A549 treated with AZD2906 at 1 μM for 4 hours (cell line): ENCODE measurements at places on chromosomes 5 and 9. TPM values are rescaled to one million over a fixed set of nuclear protein-coding genes. Genes with fewer than 3 reads are reported as not detected.

The DIPK1B gene
- total RNA-seq = 6.1 to 9.8 TPM (median 9.3 TPM) in 5 replicates

The BRINP1 gene
- 0.15 to 0.25 TPM (median 0.18 TPM) in 5 replicates for total RNA-seq

The PCDHA9 gene
- total RNA-seq = 0.01 TPM in 2 of 5 replicates, not detected in the others

The CDC20B gene
- 0.03 to 0.10 TPM (median 0.07 TPM) in 5 replicates for total RNA-seq

The REEP2 gene
- total RNA-seq = 5.8 to 8.2 TPM (median 7.1 TPM) in 5 replicates

The PRELID2 gene
- total RNA-seq = 7.6 to 10.8 TPM (median 8.1 TPM) in 5 replicates

The GRXCR2 gene
- not detected in 5 replicates for total RNA-seq

The CCNO gene
- total RNA-seq = 4.5 to 8.1 TPM (median 7.5 TPM) in 5 replicates

The ABO gene
- not detected in 5 replicates for total RNA-seq

The ASPN gene
- total RNA-seq = not detected in 5 replicates

The GARIN3 gene
- not detected in 5 replicates for total RNA-seq

The DYNC2I2 gene
- total RNA-seq = 98.9 to 149 TPM (median 138 TPM) in 5 replicates

The CD72 gene
- total RNA-seq = 0.15 to 0.22 TPM (median 0.17 TPM) in 4 of 5 replicates, not detected in the other

The SHISAL2B gene
- 0.15 TPM in 1 of 5 replicates, not detected in the others for total RNA-seq

The SWI5 gene
- 36.5 to 45.8 TPM (median 43.0 TPM) in 5 replicates for total RNA-seq

The MYMK gene
- not detected in 5 replicates for total RNA-seq

The DMRT3 gene
- 0.03 TPM in 1 of 5 replicates, not detected in the others for total RNA-seq

The FBLL1 gene
- total RNA-seq = 0.07 to 0.14 TPM (median 0.11 TPM) in 4 of 5 replicates, not detected in the other

The CCL27 gene
- 0.14 to 0.33 TPM (median 0.24 TPM) in 4 of 5 replicates, not detected in the other for total RNA-seq
